ENCODE measurements at places on chromosomes 7 and 10.

GRCh38 chr7:148735141-148735540, 36.4 kb downstream of the CUL1 start:
- no peak for DNase-seq

- no peak for DNase-seq
Observed at GRCh38 chr7:139619367-139619657, 95.8 kb downstream of the CLEC2L start.

DNA sequence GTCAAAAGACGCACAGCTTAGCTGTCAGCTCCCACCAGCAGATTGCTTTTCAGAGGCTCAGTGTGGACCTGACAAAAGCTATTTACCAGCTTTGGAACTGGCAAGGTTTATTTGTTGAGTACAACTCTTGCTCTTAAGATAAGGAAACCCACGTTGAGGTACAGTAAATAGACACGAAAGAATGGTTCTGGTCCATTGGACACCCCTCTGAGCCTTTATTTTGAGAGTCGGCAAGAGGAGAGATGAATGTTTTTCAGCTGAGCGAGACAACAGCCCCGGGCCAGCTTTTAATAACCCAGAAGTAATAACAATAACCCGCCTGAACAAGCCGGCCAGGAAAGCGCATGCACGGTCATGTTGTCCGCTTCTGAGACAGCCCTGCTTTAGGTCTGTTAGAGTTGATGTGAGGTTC, 49.0 kb downstream of the WNT2 start:
- DNase-seq, result no peak

- no peak for DNase-seq
Observed at GRCh38 chr10:72638586-72639440, 12.9 kb upstream of the MICU1 start.

GRCh38 chr7:130272381-130273080, 5.9 kb downstream of the CPA2 start:
- DNase-seq, result no peak

Data from upper lobe of right lung (tissue), 1 donor.